Keratinocyte (primary cell): ENCODE measurements at places on chromosomes 1 and 21. TPM values are rescaled to one million over a fixed set of nuclear protein-coding genes. Genes with fewer than 3 reads are reported as not detected.

GRCh38 chr1:160567858-160568682 lies 11.2 kb downstream of the CD84 start:
- H3K4me3 ChIP-seq = no peak overlapping the region
- no peaks in the 10 kb centered on the region for H3K36me3 ChIP-seq
- no peaks in the 10 kb centered on the region for H3K4me1 ChIP-seq

DNA sequence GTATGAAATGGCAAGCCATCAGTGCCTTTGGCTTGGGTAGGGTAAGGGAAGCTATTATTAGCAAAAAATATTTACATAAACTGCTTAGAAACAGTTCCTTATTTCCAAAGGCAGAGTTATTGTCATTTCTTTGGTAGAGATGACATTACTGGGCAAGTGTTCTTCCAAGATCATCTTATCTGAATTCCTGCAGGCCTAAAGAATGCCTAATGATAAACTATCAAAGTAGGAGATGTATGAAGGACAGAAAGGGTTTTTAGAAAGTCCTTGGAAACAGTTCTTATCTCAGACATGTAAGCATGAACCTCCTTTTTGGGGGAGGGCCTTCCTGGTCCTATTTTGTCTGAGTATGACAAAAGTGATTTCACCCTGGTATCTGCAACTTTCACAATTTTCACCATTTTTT lies 5.1 kb upstream of the FRRS1 start:
- H3K27ac ChIP-seq = no peak overlapping the region
- H3K27me3 ChIP-seq = no peaks in the 10 kb centered on the region
- H3K36me3 ChIP-seq = no peaks in the 10 kb centered on the region
- peaks cover 5% of the 10 kb centered on the region for H3K4me1 ChIP-seq

- no peak overlapping the region for H3K27ac ChIP-seq
- H3K36me3 ChIP-seq = peaks cover 2% of the 10 kb centered on the region
- H3K4me3 ChIP-seq = no peak overlapping the region
- no peaks in the 10 kb centered on the region for H3K4me1 ChIP-seq
Measured at GRCh38 chr1:228341450-228341813, 65.2 kb downstream of the TRIM11 start.

DNA sequence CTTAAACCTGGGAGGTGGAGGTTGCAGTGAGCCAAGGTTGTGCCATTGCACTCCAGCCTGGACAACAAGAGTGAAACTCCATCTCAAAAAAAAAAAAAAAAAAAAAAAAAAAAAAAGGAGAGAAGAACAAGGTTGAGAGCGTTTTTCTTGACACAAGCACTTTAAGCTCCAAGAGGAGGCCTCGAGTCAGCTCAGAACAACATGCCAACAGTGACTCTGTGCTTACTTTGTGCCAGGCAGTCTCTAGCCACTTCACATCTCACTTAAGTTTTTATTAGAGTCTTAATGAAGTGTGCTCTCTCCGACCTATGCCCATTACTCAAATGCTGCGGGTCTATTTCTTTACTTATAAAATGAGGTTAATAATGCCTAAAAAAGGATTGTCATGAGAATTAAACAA lies 13.0 kb downstream of the ATP1A1 start:
- no peak for DNase-seq
- no peak overlapping the region for H3K4me3 ChIP-seq
- H3K27ac ChIP-seq = no peak overlapping the region
- H3K4me1 ChIP-seq = peaks cover 12% of the 10 kb centered on the region

Gene DENND2C
- polyA plus RNA-seq = 5.9 to 11.3 TPM (median 9.5 TPM) in 3 replicates

Gene INAVA
- 12.5 to 18.7 TPM (median 14.9 TPM) in 3 replicates for polyA plus RNA-seq

Gene CLDN17
- polyA plus RNA-seq = 0.16 to 0.28 TPM in 2 of 3 replicates, not detected in the other

Gene TRIM63
- not detected in 3 replicates for polyA plus RNA-seq

Gene CGN
- 2.0 to 4.1 TPM (median 2.9 TPM) in 3 replicates for polyA plus RNA-seq

Gene RUNX1
- 25.5 to 91.0 TPM (median 44.9 TPM) in 3 replicates for polyA plus RNA-seq

Gene CELA3B
- not detected in 3 replicates for polyA plus RNA-seq

Gene HHIPL2
- polyA plus RNA-seq = 0.05 to 0.16 TPM (median 0.05 TPM) in 3 replicates

Gene DMRTA2
- polyA plus RNA-seq = 0.01 TPM in 1 of 3 replicates, not detected in the others
